ENCODE measurements at places on chromosomes 1 and 21. TPM values are rescaled to one million over a fixed set of nuclear protein-coding genes. Genes with fewer than 3 reads are reported as not detected.

GRCh38 chr1:147652306-147652705 lies 18.0 kb downstream of the ACP6 start:
- H3K27ac ChIP-seq = no peak overlapping the region
- H3K27me3 ChIP-seq = no peaks in the 10 kb centered on the region
- no peaks in the 10 kb centered on the region for H3K36me3 ChIP-seq
- H3K4me3 ChIP-seq = no peak overlapping the region

DNA sequence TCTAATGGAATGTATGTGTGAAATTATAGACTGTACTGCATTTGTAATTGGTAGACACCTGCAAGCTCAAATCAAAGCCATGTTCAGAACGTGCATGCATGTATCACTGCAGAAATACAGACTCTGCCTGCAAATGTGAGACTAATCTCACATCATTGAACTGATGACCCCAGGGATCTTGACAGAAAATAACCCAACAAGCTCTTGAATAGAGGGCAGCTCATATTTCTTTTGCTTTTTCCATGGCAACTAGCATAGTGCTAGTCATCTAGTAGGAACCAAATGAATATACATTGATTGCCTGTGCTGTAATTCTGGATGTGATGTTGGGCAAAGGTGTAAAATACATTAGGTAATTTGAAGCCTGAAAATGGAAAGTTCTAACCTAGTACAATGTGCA lies 62.4 kb downstream of the PTPRC start:
- no peaks in the 10 kb centered on the region for H3K36me3 ChIP-seq
- DNase-seq = no peak
- no peak overlapping the region for H3K27ac ChIP-seq
- H3K27me3 ChIP-seq = no peaks in the 10 kb centered on the region
- peaks cover 7% of the 10 kb centered on the region for H3K4me1 ChIP-seq

GRCh38 chr1:226134170-226135058 lies 52.1 kb downstream of the ACBD3 start:
- no peak for DNase-seq
- H3K4me3 ChIP-seq = no peak overlapping the region
- H3K36me3 ChIP-seq = no peaks in the 10 kb centered on the region
- H3K27ac ChIP-seq = no peak overlapping the region

- H3K4me3 ChIP-seq = no peak overlapping the region
- no peaks in the 10 kb centered on the region for H3K4me1 ChIP-seq
- no peak overlapping the region for H3K27ac ChIP-seq
- no peaks in the 10 kb centered on the region for H3K36me3 ChIP-seq
- no peaks in the 10 kb centered on the region for H3K27me3 ChIP-seq
Observed at GRCh38 chr1:2095981-2096736, 45.9 kb downstream of the PRKCZ start.

- DNase-seq = peak; percentile 76
- no peaks in the 10 kb centered on the region for H3K36me3 ChIP-seq
- H3K27ac ChIP-seq = peak within 1 kb of the TSS; percentile 91
Observed at GRCh38 chr1:52552505-52553361, at the start of gene TUT4. Gene TUT4, minus strand, starts transcription at chr1:52553092. Its CDS starts 26,812 bp downstream, at chr1:52526280.

GRCh38 chr1:207941665-207942064 lies 30.7 kb upstream of the CD34 start:
- no peak overlapping the region for H3K27ac ChIP-seq
- no peaks in the 10 kb centered on the region for H3K4me1 ChIP-seq
- no peak for DNase-seq
- no peak overlapping the region for H3K4me3 ChIP-seq

DNA sequence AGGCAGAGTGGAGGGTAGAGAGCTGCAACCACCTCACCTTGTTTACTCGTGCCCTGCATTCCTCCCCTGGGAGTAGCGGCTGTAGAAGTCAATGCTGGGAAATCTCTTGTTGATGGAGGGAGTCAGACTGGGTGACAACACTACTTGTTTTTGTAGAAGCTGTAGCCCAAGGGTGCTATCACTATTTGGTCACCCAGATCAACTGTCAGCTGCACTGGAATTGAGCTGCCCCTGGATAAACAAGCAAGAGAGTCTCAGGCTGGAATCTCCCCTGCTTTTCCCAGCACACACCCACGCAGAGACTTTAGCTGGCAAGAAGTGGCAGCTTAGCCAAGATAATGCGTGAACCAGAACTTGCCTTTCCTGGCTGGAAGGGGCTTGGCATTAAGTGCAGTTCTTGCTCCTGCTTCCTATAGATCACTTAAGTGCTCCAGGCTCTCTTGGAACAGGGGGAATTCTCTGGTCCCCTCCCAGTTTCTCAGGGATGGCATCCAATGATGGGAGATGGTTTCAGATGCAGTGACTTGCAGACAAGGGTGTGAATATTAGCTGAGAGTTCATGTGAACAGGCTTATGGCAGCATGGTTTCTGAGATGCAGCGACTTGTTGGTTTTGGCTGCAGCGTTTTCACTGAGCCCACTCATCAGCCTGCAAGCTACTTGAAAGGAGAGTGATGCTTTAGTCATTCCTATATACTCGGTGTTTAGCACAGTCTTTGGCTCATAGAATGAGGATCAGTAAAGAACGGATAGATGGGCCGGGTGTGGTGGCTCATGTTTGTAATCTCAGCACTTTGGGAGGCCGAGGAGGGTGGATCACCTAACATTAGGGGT lies 16.8 kb downstream of the ATP2B4 start:
- no peak for DNase-seq
- H3K4me3 ChIP-seq = no peak overlapping the region
- H3K27ac ChIP-seq = no peak overlapping the region
- H3K27me3 ChIP-seq = no peaks in the 10 kb centered on the region
- no peaks in the 10 kb centered on the region for H3K36me3 ChIP-seq

DNA sequence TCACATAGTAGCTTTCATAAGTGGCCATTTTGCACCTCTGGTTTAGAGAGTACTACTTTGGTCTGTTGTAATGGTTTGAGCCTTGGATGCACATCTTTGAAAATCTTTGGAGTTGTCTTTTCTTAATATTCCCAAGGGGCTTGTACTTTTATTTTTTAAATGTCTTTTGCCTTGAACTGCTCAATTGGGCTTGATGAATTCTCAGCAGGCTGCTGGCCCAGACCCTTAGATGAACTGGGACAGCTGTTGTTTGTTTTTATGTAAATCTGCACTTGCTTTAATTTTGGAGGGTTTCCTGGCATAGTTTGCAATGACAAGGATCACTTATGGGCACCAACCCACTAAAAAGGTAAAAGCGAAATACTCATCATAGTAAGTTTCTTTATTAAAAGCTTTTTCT lies 24.9 kb downstream of the NGF start:
- no peak overlapping the region for H3K4me3 ChIP-seq
- H3K4me1 ChIP-seq = peaks cover 9% of the 10 kb centered on the region
- no peaks in the 10 kb centered on the region for H3K27me3 ChIP-seq
- no peak for DNase-seq
- no peaks in the 10 kb centered on the region for H3K36me3 ChIP-seq
- no peak overlapping the region for H3K27ac ChIP-seq

DNA sequence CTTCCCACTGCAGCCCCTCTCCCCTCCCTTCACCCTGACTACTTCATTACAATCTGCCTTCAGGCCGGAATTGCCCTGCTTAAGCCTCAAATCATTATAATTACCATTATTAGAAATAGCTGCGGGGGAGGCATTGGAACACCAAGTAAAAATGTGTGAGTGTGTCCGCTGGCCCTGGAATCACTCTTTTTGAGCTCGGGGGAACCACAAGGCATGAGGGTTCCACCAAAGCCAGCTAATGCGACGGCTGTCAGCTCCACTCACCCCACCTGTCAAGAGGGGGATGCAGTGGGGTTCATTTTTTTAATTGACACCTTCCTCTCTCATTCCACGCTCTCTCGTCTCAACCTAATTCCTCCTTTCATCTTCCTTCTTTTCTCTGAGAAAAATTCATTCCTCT lies 177.2 kb downstream of the PBX1 start:
- no peak overlapping the region for H3K4me3 ChIP-seq
- no peaks in the 10 kb centered on the region for H3K36me3 ChIP-seq
- peaks cover 12% of the 10 kb centered on the region for H3K4me1 ChIP-seq
- DNase-seq = no peak
- H3K27ac ChIP-seq = no peak overlapping the region
- no peaks in the 10 kb centered on the region for H3K27me3 ChIP-seq

DNA sequence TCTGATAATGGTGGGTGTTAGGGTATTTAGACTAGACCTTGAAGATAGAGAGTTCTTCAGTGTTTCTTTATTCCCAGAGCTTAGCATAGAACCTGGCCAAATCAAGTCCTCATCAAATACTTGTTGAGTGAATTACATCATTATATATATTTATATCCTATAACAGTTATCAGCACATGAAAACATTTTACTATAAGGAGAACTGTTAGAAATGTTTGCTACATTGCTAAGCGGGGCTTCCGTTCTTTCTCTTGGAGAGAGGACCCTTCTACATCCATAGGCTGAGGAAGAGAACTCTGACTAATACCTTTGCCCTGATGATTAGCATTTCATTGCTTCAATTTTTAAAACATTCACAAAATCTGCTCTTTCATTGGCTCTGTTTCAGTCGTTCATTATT lies 66.5 kb upstream of the NBL1 start:
- no peaks in the 10 kb centered on the region for H3K36me3 ChIP-seq
- H3K27ac ChIP-seq = no peak overlapping the region
- H3K27me3 ChIP-seq = no peaks in the 10 kb centered on the region
- H3K4me1 ChIP-seq = no peaks in the 10 kb centered on the region
- DNase-seq = no peak

DNA sequence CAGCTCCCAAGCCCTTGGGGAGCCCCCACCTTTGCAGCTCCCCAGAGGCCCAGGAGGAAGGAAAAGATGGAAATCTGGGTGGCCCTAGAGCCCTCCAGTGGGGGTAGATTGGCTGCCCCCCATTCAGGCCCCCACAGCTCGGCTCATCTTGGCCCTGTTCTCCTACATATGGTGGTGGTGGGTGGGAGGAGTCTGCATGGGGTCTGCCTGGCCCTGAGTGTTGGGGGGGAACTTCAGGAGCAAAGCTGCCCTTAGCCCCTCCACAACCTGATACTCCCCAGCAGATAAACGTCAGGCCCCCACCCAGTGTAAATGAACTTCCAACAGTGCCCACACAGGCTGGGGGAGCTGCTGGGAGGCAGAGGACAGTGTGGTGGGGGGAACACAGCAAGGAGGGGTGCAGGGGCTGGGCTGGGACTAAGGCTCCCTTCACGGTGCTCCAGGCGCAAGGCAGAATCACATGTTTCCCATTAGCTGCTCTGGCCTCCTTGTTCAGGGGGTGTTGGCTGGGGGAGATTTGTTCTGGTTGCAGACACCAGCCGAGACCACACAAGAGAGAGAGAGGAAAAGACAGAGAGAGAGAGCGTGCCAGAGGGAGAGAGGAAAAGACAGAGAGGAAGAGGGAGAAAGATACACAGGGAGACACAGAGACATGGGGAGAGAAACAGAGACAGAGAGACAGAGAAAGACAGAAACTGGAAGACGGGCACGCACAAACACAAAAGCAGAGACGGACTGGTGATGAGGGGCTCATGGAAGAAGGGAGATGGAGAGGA lies 42.6 kb downstream of the AHDC1 start:
- DNase-seq = no peak
- H3K27ac ChIP-seq = no peak overlapping the region
- H3K4me3 ChIP-seq = no peak overlapping the region
- no peaks in the 10 kb centered on the region for H3K36me3 ChIP-seq
- H3K4me1 ChIP-seq = peaks cover 25% of the 10 kb centered on the region
- no peaks in the 10 kb centered on the region for H3K27me3 ChIP-seq

GRCh38 chr1:190847166-190847565 lies 369.5 kb upstream of the BRINP3 start:
- no peak for DNase-seq
- H3K4me1 ChIP-seq = no peaks in the 10 kb centered on the region

Gene BNIPL
- total RNA-seq = 0.40 TPM

Gene CACNA1S
- not detected for total RNA-seq

Gene GJA8
- not detected for total RNA-seq

Gene AIRE
- total RNA-seq = not detected

All from pancreas (tissue), 10 donors.